ENCODE measurements at places on chromosomes 16 and 17. TPM values are rescaled to one million over a fixed set of nuclear protein-coding genes. Genes with fewer than 3 reads are reported as not detected.

Gene GNGT2
- not detected for total RNA-seq

DNA sequence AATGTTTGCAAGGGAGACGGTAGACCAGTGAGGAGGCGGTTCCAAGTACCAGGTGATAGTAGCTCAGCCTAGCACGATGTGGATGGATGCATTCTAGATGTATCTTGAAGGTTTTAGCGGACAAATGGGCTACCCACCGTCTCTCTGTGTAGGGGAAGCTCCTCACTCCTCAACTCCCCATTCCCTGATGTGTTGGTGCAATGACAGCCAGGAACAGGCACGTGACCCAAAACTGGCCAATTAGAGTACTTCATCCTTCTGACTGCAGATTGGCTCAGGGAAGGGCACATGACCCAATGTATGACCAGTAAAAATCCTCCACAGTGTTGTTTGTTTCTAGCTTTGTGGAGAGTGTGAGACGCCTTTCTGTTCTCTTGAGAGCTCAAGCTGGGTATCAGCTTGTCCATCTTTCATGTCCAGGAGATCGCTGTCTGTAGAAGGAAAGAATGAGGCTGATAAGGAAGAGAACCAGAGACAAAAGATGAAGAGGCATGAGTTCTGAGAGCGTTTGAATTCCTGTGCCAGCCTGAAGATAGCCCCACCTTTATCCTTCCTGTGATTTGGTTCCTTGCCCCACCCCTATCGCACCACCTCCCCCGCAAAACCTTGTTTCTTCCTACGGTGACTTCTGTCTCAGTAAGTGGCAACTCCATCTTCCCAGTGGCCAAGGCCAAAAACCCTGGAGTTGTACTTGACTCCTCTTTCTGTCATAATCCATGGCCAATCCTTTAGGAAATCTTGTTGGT lies 2.3 kb upstream of the BORCS6 start:
- H3K27me3 ChIP-seq: no peaks in the 10 kb centered on the region
- no peak overlapping the region for H3K27ac ChIP-seq
- H3K4me1 ChIP-seq: peaks cover 1% of the 10 kb centered on the region
- DNase-seq: peak; percentile 20
- H3K36me3 ChIP-seq: no peaks in the 10 kb centered on the region

DNA sequence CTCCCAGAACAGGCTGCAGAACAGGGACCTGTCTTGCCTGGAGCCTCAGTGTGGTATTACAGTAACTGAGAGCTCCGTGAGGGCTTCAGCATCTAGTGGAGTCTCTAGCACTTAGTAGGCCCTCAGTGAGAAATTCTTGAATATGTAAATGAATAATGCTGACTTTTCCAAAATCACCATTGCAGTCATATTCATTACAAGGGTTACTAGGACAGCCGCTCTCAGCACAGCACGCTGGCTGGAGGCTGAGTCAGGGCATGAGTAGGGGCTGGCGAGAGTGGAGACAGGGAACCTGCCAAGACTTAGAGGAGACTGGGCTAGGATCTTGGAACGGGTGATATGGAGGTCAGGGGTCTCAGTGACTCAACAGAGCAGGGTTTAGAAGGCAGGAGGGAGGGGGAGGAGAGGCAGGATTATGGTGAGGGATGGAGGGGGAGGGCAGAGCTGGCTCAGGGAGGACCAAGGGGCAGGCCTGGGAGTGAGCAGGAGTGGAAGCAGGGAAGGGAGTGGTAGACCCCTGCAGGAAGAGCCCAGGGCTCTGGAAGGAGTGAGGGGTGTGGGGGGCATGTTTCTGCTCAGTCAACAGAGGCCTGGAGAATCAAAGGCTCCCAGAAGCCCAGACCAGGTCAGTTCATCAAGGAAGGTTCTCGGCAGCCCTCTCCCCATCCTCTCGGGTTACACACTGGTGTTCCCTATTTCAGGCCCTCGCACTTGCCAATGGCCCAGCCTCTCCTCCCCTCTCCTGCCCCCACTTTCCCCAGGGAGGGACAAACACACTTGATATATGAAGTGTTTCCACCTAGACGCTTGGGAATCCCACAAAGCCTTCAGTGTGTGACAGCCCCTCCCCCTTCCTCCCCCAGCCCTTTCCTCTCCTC lies 42.3 kb downstream of the FZD2 start:
- H3K4me1 ChIP-seq: peaks cover 26% of the 10 kb centered on the region
- H3K27ac ChIP-seq: peak overlapping the region; percentile 93
- H3K4me3 ChIP-seq: peak overlapping the region; percentile 13
- DNase-seq: no peak
- no peaks in the 10 kb centered on the region for H3K36me3 ChIP-seq

DNA sequence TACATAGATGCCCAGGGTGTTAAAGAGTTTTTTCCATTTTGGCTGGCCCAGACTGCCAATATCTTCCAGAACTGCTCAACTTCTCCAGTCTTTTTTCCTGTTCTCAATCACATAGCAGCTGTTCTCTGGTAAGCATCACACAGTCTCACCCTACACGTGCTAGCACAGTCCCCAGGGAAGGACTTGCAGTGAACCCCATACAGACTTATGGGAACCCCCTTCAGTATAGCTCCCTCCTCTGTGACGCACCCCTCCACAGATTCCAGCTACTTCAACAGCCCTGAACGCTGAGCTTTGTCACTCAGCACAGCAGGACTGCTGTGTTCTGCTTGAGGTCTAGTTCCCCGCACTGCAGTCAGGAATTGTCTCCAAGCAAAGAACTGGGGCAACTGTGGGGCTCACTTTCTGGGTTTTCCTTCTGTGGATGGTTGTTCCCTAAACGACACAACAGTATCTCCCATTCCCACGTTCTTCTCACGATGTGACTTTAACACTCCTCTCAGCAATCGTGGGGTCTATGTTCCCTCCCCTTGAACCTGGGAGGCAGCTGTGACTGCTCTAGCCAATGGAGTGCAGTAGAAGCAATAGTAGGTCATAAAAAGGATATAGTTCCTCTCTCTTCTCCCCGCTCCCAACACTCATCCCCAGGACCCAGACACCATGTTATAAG lies 3.6 kb downstream of the MMP28 start:
- H3K27ac ChIP-seq: no peak overlapping the region
- peaks cover 5% of the 10 kb centered on the region for H3K4me1 ChIP-seq
- H3K4me3 ChIP-seq: no peak overlapping the region
- no peak for DNase-seq
- no peaks in the 10 kb centered on the region for H3K36me3 ChIP-seq

GRCh38 chr16:10942352-10943063 lies at the start of gene DEXI:
TSS of gene DEXI (minus strand) at chr16:10942468. CDS start at chr16:10942005, 463 bp downstream.
- no peaks in the 10 kb centered on the region for H3K27me3 ChIP-seq
- H3K4me1 ChIP-seq: peaks cover 36% of the 10 kb centered on the region
- peaks cover 2% of the 10 kb centered on the region for H3K36me3 ChIP-seq
- peak within 1 kb of the TSS; percentile 84 for H3K4me3 ChIP-seq
- H3K27ac ChIP-seq: peak within 1 kb of the TSS; percentile 24

- DNase-seq: no peak
- no peaks in the 10 kb centered on the region for H3K36me3 ChIP-seq
- no peaks in the 10 kb centered on the region for H3K27me3 ChIP-seq
- peak overlapping the region; percentile 7 for H3K4me3 ChIP-seq
- H3K4me1 ChIP-seq: peaks cover 21% of the 10 kb centered on the region
- H3K27ac ChIP-seq: peak overlapping the region; percentile 78
Observed at GRCh38 chr16:75732871-75733270, 6.6 kb upstream of the CPHXL start.

DNA sequence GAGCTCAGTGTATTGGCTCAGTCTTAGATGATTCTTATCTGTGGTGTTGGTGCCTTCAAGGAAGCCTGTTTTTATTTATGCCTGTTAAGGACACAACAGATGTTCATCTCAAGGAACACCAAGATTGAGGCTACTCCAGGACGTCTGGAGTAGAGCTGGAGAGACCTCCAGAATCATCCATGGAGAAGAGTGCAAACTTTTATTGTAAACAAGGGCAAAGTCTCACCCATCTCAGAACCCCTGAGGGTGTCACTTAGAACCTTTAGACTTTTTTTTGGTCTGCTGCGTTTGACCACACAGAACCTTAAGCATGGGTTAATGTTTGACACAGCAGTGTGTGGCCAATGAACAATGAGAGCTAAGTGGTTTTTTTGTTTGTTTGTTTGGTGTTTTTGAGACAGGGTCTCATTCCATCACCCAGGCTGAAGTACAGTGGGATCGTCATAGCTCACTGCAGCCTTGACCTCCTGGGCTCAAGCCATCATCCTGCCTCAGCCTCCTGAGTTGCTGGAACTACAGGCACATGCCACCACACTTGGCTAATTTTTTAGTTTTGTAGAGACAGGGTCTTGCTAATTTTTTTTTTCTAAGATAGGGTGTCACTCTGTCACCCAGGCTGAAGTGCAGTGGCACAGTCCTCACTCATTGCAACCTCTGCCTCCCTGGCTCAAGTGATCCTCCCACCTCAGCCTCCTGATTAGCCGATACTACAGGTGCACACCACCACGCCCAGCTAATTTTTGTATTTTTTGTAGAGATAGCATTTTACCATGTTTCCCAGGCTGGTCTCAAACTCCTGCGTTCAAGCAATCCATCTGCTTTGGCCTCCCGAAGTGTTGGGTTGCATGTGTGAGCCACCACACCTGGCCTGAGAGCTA lies 16.3 kb downstream of the SLC47A1 start:
- no peaks in the 10 kb centered on the region for H3K36me3 ChIP-seq
- no peak for DNase-seq
- H3K4me1 ChIP-seq: peaks cover 43% of the 10 kb centered on the region

GRCh38 chr17:28925912-28926365 lies 23.1 kb upstream of the DHRS13 start:
- peak overlapping the region; percentile 84 for H3K27ac ChIP-seq
- no peaks in the 10 kb centered on the region for H3K27me3 ChIP-seq
- peaks cover 6% of the 10 kb centered on the region for H3K4me1 ChIP-seq
- no peak for DNase-seq

DNA sequence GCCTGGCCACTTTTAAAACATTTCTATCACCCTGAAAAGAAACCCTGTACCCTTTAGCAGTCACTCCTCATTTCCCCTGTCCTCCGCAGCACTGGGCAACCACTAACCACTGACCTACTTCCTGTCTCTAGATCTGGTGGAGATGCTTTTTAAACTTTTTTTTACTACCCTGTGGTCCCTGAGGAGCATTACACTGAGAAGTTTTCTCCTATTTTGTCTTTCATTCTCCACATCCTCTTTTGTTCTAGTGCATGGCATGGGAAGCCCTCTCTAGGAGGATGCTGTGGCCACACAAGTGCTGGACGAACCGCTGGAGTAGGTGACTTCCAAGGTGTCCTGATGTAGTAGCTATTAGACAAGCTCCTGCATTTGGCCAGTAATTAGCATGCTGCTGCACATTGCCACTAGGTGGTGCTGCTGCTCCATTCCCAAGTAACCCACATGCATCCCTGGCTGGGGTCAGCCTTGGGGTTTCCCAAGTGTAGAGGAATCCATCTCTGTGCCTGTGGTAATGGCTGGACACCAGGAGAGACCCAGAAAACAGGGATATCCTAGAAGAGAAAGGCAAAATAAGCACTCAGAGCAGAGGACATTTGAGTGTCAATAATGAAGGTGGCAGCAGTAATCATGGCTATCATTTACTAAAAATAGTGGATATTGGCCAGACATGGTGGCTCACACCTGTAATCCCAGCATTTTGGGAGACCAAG lies 143.8 kb upstream of the CRHR1 start:
- H3K36me3 ChIP-seq: peaks cover 16% of the 10 kb centered on the region
- no peaks in the 10 kb centered on the region for H3K27me3 ChIP-seq
- H3K27ac ChIP-seq: no peak overlapping the region

- H3K27ac ChIP-seq: no peak overlapping the region
Observed at GRCh38 chr16:54493061-54493460, 206.5 kb upstream of the IRX3 start.

- peaks cover 23% of the 10 kb centered on the region for H3K4me1 ChIP-seq
- no peak for DNase-seq
- H3K36me3 ChIP-seq: no peaks in the 10 kb centered on the region
- H3K4me3 ChIP-seq: no peak overlapping the region
- no peak overlapping the region for H3K27ac ChIP-seq
Observed at GRCh38 chr16:53995378-53995777, 291.2 kb downstream of the IRX3 start.

GRCh38 chr16:68229431-68230175 lies 6.3 kb downstream of the ESRP2 start:
- H3K27me3 ChIP-seq: no peaks in the 10 kb centered on the region
- peak overlapping the region; percentile 90 for H3K27ac ChIP-seq
- peaks cover 13% of the 10 kb centered on the region for H3K36me3 ChIP-seq
- peak; percentile 34 for DNase-seq

DNA sequence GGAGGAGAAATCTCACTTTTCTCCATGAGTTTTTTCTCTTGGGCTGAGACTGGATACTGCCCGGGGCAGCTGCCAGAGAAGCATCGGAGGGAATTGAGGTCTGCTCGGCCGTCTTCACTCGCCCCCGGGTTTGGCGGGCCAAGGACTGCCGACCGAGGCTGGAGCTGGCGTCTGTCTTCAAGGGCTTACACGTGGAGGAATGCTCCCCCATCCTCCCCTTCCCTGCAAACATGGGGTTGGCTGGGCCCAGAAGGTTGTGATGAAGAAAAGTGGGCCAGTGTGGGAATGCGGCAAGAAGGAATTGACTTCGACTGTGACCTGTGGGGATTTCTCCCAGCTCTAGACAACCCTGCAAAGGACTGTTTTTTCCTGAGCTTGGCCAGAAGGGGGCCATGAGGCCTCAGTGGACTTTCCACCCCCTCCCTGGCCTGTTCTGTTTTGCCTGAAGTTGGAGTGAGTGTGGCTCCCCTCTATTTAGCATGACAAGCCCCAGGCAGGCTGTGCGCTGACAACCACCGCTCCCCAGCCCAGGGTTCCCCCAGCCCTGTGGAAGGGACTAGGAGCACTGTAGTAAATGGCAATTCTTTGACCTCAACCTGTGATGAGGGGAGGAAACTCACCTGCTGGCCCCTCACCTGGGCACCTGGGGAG lies 19.1 kb downstream of the NGFR start:
- H3K4me1 ChIP-seq: peaks cover 12% of the 10 kb centered on the region
- peaks cover 6% of the 10 kb centered on the region for H3K27me3 ChIP-seq
- H3K36me3 ChIP-seq: no peaks in the 10 kb centered on the region
- no peak for DNase-seq

DNA sequence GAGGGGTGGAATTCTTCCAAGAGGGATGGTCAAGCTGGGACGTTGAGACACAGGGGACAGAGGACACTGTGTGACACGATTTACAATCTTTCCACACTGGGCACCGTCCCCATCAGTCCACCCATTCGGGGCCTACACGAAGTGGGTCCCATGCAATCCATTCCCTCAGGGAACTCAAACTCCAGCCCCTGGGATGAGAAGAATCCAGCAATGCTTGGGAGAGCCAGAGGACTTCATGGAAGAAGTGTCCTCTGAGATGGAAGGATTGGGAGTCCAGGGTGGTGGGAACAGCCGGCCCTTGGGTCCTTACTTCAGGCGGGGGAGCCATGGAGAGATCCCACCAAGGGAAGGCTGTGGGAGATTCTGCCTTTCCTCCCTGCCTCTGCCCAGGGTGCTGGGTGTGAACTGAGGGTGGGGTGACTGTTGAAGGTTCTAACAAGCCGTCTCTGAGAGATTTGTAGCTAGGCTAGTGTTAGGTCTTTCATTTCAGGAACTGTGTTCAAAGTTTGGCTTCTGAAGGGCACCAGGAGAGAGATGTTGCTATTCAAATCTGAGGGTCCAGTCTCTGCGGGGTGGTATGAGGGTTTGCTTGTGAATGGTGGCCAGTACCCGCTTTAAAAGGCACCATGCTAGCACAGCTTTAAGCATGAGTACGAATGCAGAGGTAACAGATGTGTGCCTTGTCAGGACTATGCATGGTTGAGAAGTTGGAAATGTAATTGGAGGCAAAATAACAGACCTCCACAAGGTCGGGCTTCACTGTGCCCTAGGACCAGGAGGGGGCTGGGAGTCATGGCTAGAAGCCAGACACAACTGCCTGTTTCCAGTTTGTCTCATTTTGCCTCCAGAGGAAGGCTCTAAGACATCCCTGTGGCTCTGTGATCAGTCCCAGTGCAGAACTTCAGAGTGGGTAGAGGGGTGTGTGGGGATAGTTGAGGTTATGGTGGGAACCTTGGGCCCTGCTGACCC lies 1.9 kb downstream of the ATP1B2 start:
- no peak overlapping the region for H3K27ac ChIP-seq
- H3K4me3 ChIP-seq: peak overlapping the region; percentile 66
- peaks cover 61% of the 10 kb centered on the region for H3K27me3 ChIP-seq
- no peaks in the 10 kb centered on the region for H3K36me3 ChIP-seq
